ENCODE measurements at places on chromosomes 7 and 10. TPM values are rescaled to one million over a fixed set of nuclear protein-coding genes. Genes with fewer than 3 reads are reported as not detected.

UTF1 gene
- total RNA-seq = not detected

ATP5MK gene
- total RNA-seq = 407 TPM

ASZ1 gene
- not detected for total RNA-seq

ZNF32 gene
- total RNA-seq = 14.5 TPM

CCDC172 gene
- total RNA-seq = not detected

BICC1 gene
- total RNA-seq = 0.32 TPM

FGL2 gene
- not detected for total RNA-seq

SORCS3 gene
- not detected for total RNA-seq

LUC7L2 gene
- 87.6 TPM for total RNA-seq

FAM13C gene
- not detected for total RNA-seq

NODAL gene
- not detected for total RNA-seq

Data from endothelial cell of umbilical vein (primary cell).